ENCODE measurements at places on chromosomes 16 and 17.
A peak's percentile ranks its signal among the peaks of the same experiment; 100 is the strongest.

GRCh38 chr16:55439101-55439690, 39.8 kb upstream of the MMP2 start:
- no peak for DNase-seq

DNA sequence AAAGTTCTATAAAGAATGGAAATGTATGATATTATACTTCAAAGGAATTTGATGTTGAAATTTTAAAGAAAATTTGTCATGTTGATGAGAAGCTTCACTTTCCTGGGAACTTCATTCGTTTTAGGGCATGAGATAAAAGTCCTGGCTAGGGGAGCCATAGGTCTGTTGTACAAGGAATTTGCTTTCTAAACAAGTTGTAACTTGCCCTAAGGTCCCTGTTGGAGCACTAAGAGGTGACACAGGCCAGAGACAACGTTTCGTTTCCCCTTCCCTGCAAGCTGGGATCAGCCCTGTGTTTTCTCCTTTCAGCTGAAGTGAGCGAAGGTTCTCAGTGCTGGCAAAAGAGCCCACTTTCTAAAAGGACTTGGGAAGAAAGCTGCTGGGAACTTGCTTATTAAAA, 16.6 kb downstream of the PLD6 start:
- DNase-seq, result no peak

GRCh38 chr16:66070140-66070917, 296.2 kb upstream of the CDH5 start:
- DNase-seq, result no peak

DNA sequence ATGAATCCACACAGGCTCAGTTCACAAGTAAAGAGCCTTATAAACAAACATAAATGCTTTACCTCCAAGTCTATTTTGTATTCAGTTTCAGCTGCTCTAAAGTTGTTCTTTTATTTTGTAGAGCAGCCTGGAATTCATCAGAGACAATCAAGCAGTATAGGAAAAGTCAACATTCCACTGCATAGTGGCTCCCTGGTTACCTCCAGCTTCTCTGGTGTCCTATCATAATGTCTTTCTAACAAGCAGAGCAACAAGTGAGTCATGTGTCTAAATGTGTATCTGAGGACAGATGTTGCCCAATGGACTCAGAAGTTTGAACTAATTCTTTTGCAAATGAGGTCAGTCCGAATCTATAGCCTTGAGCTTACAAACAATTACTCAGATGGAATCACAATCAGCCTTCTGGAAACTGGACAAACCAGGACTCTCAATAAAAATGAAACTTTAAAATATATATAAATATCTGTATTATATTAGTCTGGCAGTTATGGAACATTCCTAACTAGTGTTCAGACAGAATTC, 292.0 kb upstream of the TOM1L1 start:
- no peak for DNase-seq

DNA sequence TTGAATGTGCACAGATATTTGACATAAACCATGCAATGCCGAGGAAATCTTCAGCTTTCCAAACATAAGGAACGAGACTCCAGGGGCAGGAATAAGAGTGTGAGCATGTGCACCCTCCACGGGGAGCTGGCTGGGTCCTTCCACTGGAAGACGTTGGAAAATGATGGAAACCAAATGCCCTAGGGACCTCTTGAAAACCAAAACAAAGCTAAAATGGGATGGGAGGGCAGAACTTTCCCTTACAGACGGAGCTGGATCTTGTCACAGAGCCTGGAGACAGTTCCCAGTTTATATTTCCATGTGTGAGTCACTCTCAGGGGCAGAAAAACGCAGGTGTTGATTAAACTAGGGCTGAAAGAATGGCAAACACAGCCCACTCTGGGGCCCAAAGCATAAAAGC, 34.4 kb upstream of the DNAH17 start:
- no peak for DNase-seq

GRCh38 chr17:62628831-62629555, 1.5 kb downstream of the MRC2 start:
- peak; percentile 18 for DNase-seq

DNA sequence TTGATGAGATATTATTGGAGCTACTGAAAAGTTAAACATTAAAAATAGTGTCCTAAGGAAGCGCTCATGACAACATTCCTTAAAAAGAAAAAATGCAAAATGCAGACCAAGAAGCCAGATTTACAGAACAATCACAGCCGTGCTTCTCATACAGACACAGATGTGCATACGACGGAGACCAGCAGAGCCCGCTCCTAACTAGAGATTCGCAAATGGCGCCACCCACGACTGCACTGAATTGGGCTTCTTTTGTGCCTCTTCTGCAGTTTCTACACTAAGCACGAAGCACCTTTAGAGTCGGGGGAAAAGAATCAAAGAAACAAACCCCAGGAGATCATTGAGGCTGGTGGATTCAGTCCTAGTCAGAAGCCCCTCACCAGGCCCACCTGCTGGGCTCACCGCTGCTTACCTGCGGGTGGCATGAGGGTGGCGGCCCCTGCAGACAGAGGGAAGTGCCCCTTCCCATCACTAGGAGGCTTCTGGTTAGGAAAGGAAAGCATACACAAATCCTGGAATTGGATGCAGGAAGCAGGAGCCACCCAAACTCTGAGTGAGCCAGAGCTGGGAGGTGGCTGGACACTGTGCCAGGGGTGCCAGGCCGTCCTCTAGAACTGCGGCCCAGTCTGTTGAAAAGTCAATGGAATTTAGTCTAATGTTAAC, 64.9 kb upstream of the CHMP6 start:
- DNase-seq, result no peak

- DNase-seq, result no peak
Measured at GRCh38 chr17:46742565-46743270, 75.8 kb downstream of the WNT3 start.

DNA sequence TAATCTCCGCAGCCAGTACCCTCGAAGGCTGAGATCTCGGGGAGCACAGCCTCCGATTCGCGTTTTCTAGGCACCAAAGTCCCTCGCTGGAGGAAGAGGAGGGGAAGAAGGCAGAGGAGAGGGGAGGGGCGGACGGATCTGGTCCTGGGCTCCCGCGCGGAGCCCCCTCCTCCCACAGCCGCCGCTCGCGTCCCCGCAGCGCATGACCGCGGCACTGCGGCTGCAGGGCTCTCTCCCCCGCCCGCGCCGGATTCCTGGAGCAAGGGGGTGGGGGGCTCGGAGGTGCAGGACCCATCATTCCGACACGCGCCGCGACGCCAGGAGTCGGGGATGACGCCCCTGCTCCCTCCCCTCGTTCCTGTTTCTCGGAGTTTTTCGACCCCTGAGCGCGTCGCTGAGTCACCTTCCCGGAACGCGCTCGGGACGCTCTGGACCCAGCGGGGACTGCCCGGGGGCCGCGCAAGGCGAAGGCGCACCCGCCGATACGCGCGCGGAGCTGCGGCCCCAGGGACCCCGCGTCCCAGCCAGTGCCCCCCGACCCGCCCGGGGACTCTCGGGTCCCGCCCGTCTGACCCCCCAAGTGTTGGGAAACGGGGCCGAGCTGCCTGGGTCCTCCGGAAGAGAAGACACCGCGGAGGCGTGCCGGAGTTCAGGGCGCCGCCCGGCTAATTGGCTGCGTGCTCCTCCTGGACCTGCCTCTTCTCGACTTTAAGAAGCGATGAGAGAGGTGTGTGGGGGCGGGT, 1.4 kb upstream of the SPHK1 start:
- peak; percentile 81 for DNase-seq

DNA sequence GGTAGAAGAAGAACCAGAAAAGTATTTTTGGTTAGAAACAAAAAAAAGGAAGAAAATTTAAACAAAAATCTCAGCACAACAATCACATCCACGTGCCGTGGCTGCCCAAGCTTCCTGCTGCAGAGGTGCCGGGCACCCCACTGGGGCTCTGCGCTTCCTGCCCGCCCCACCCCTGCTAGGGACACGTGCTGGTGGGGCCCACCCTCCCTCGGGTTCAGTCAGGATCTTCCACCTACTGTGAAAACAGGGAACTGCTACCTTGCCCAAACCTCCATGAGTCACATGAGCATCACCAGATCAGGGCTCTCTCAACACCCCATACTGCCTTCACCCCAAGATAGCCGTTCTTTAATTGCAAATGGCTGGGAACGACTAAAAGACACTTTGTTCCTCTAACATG, 24.4 kb upstream of the CYTH1 start:
- no peak for DNase-seq

- DNase-seq, result no peak
Measured at GRCh38 chr17:66957951-66958579, 6.4 kb upstream of the CACNG4 start.

DNA sequence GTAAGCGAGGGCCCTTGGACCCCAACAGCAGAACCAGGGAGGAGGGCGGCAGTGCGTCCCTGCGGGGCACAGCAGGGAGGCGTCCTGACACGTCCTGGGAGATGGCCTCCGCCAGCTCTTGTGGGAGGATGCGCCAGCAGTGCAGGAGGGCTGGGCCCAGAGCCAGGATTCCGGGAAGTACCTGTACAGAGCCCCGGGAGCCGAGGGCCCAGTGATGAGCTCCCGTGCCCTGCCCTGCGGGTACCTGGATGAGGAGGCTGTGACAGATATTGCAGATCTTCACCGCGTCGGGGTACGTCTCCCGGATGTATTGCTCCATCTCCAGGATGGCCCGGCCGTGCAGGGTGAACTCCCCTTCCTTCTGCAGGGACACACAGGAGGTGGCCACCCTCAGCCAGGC, 23.1 kb downstream of the KDM8 start:
- DNase-seq, result no peak

DNA sequence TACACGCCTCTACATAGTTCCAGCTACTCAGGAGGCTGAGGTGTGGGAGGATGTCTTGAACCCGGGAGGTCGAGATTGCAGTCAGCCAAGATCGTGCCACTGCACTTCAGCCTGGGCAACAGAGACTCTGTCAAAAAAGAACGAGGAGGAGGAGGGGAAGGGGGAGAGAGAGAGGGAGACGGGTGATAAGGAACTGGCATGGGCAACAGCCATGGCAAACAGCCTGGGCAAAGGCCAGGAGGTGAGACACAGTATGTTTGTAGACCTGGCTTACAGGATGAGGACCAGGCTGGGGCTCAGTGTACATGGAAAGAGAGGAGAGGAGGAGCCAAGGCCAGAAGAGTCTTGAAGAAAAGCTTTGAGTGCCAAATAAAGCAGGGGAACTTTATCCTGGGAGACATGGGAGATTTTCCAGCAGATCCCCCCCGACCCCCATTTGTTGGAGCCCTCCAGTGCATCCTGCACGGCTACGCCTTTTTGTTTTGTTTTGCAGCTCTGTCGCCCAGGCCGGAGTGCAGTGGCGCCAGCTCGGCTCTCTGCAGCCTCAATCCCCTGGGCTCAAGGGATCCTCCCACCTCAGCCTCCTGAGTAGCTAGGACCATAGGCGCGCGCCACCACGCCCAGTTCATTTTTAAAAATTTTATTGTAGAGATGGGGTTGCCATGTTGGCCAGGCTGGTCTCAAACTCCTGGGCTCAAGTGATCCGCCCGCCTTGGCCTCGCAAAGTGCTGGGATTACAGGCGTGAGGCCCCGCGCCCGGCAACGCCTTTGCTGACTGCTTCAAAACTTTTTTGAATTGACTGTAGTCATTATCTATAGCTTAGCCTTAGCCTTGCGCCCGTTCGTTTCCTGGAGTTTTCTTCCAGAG, 1.3 kb upstream of the ALKBH5 start:
- no peak for DNase-seq

- DNase-seq, result no peak
Measured at GRCh38 chr17:61678339-61678738, 87.3 kb upstream of the NACA2 start.

DNA sequence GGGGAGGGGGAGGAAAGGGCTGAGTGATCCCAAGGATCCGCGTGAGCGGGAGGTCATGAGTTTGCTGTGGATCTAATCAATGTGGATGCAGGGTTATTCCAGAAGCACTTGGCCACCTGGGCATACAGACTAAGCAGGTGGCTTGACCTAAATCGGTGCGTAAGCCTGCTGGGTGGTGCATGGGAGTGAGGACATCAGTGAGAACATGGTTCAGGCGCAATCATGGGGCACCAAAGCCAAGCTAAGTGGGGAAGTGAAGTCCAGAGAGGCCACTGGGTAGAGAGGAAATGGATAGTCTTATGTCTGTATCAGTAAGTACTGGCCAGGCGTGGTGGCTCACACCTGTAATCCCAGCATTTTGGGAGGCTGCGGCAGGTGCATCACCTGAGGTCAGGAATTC, 18.9 kb upstream of the MFSD6L start:
- no peak for DNase-seq

DNA sequence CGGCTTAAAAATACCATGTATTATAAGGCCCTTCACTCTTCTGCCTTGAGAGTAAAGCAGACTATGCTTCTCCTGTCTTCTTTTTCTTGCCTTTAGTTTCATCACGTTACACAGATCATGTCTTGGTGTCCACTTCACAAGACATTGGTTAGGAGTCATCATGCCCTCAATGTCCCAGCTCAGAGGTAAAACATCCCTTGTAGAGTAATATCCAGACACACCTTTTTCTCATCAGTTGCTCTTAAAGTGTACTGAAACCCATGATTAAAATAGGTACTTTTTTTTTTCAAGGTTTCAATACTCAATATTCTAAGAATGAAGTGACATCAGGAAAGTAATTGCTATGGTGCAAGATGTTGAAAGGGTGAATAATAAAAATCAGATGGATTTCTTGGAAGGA, 267.8 kb downstream of the PMP22 start:
- DNase-seq, result no peak

- DNase-seq, result no peak
Measured at GRCh38 chr16:2973093-2973492, 3.9 kb downstream of the PAQR4 start.

- DNase-seq, result peak; percentile 82
Measured at GRCh38 chr16:71412270-71413160, 29.3 kb downstream of the TLE7 start.

- peak; percentile 9 for DNase-seq
Measured at GRCh38 chr17:16293931-16294330, 59.3 kb downstream of the CENPV start.

DNA sequence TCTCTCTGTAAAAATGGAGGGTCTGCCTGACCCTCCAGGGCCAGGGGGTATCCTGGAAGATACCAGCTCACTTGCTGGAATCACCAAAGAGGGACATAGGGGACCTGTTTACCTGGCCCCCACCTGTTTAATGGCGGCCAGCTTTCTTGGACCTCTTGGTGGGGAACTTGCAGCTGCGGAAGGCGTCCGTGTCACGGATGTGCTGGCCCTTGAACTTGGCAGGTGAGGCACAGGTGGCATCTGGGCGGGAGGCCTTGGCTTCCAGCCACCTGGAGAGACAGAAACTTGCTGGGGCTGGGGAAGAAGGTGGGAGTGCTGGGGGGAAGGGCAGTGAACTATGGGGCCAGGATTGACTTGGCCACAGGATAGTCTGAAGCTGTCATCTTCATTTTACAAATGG, 3.5 kb downstream of the CHAD start:
- no peak for DNase-seq

- DNase-seq, result no peak
Measured at GRCh38 chr16:53743149-53743566, 39.2 kb downstream of the FTO start.

- DNase-seq, result no peak
Measured at GRCh38 chr17:66988069-66988798, 23.7 kb downstream of the CACNG4 start.

- DNase-seq, result no peak
Measured at GRCh38 chr16:72689851-72690250, 358.1 kb downstream of the ZFHX3 start.

Data from GM10248 (cell line).